ENCODE measurements at places on chromosomes 13 and 19. TPM values are rescaled to one million over a fixed set of nuclear protein-coding genes. Genes with fewer than 3 reads are reported as not detected.

DNA sequence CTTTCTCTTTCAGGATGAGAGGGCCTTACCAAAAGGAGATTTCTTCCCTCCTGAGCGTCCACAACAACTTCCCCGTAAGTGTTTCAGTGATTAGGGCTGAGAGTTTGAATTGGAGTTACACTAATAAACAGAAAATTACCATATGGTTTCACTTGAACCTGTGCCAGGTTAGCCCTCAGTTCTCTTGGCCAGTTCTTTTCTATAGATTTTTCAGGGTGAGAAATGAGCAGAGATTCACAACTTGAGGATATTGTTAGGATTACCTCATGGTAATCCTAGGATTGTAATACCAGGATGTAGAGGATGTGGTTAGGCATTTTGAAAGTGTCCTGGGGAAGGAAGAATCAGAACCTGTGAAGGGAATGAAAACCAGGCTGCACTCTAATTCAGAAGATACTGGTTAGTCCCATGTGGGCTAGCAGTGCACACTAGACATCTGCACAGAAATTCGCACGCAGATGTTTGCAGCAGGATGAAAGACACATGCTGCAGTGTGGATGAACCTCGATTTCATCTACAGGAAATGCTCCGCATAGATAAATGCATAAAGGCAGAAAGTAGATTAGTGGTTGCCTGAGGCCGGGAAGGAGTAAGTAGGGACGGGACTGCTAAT, 24.1 kb downstream of the HNRNPM start:
- peaks cover 58% of the 10 kb centered on the region for H3K36me3 ChIP-seq
- H3K4me3 ChIP-seq = no peak overlapping the region
- DNase-seq = no peak

DNA sequence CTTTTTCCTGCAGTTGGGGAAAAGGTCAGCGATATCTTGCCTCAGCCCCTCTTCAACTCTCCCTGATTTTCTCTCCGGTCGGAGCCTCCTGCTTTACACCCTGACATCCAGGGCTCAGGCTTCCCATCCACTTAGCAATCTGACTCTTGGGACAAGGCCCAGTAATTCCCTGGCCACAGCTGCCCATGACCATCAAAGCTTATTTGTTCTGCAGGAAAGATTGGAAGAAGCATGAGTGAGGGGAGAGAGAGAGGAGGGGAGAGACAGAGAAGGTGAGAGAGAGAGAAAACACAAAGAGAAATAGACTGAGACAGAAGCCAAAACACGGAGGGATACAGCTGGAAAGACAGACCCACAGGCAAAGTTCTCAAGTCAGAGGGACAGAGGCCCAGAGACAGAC, 13.7 kb downstream of the SYT3 start:
- H3K36me3 ChIP-seq = no peaks in the 10 kb centered on the region
- H3K4me3 ChIP-seq = no peak overlapping the region
- DNase-seq = no peak
- no peaks in the 10 kb centered on the region for H3K4me1 ChIP-seq
- H3K27ac ChIP-seq = no peak overlapping the region

Gene ADM5
- 7.7 TPM for total RNA-seq

DNA sequence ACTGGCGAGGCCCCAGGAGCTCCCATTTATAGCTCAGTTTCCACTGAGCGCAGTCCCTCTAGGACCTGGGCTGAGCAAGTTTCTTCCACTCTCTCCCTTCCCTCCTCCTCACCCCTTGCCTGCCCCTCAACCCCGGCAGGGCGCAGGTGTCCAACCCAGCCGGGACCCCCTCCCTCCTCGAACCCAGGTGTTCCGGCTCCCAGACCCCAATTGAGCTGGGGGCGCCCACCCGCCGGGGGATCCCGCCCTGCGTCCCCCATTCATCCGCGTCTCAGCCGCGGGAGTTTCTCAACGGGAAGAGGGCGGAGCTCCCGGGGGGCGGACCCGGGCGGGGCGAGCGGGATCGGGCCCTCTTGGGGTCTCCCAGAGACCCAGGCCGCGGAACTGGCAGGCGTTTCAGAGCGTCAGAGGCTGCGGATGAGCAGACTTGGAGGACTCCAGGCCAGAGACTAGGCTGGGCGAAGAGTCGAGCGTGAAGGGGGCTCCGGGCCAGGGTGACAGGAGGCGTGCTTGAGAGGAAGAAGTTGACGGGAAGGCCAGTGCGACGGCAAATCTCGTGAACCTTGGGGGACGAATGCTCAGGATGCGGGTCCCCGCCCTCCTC, at the start of gene KIRREL2:
Gene KIRREL2, plus strand, starts transcription at position 366 of the 604 bp plus-strand sequence. Its CDS starts 209 bp downstream, at position 575.
- peak within 1 kb of the TSS; percentile 96 for H3K27ac ChIP-seq
- peak; percentile 58 for DNase-seq
- peak within 1 kb of the TSS; percentile 95 for H3K4me3 ChIP-seq

All from progenitor cell of endocrine pancreas (in vitro differentiated cells).